RWPE2 (cell line): ENCODE measurements at places on chromosomes 13 and 19.
A peak's percentile ranks its signal among the peaks of the same experiment; 100 is the strongest.

- no peaks in the 10 kb centered on the region for H3K36me3 ChIP-seq
- H3K4me1 ChIP-seq = no peaks in the 10 kb centered on the region
- no peak overlapping the region for H3K27ac ChIP-seq
- H3K27me3 ChIP-seq = no peaks in the 10 kb centered on the region
Measured at GRCh38 chr19:31271306-31271911, 77.8 kb downstream of the TSHZ3 start.

- no peak overlapping the region for H3K4me3 ChIP-seq
- no peak overlapping the region for H3K27ac ChIP-seq
- H3K36me3 ChIP-seq = no peaks in the 10 kb centered on the region
- no peak for DNase-seq
- H3K4me1 ChIP-seq = no peaks in the 10 kb centered on the region
- no peaks in the 10 kb centered on the region for H3K27me3 ChIP-seq
Measured at GRCh38 chr13:50629966-50630365, 213.5 kb downstream of the DLEU7 start.

DNA sequence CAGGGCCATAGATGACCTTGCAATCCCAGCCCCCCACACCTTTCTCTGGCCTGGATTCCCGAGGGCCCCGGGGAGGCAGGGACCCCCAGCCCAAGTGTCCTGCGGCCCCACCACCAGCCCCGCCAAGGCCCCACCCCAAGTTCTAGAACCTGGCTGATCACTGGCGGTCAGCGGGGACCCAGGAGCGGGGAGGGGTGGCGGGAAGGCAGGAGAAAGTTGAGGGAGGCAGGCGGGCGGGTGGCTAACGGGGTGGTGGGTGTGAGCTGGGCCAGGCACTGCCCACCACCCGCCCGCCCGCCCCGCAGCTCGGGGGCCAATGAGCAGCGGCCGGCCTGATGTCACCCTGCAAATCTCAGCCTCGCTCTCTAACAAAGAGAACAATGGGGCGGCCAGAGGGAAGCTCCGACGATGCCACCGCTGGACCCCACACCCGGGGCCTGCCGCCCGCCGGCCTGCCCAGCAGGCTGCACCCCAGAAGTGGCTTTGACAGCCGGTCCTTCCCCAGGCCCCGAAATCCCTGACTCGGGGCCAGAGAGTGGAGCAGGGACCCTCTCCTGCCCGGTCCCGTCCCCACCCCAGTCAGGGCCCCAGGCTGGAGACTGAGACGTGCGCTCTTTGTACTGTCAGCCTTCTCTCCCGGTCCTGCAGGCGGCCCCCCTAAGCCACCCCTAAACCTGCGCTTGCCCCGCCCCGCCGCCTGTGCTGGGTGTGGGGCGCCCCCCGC, 1.6 kb downstream of the MEX3D start:
- peak overlapping the region; percentile 57 for H3K27ac ChIP-seq
- peak overlapping the region; percentile 97 for H3K4me3 ChIP-seq
- no peak for DNase-seq
- no peaks in the 10 kb centered on the region for H3K4me1 ChIP-seq

DNA sequence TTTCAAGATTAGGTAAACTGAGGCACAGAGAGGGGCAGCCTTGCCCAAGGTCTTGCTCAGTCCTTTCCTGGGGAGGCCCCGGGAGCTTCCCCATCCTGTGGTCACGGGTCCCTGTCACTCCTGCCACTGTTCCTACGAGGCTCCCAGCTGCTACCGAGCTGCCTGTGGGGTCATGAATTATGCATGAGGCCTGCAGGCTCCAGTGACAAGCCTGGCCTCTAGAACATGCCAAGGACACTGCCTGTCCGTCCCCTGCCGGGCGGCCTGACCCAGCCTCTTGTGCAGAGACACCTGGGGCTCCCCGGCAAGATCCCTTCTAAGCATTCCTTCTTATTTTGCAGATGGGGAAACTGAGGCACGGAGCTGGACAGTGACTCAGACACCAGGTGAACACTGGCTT, 2.7 kb downstream of the FCHO1 start:
- no peaks in the 10 kb centered on the region for H3K27me3 ChIP-seq
- no peak overlapping the region for H3K4me3 ChIP-seq
- no peak for DNase-seq
- H3K36me3 ChIP-seq = no peaks in the 10 kb centered on the region

DNA sequence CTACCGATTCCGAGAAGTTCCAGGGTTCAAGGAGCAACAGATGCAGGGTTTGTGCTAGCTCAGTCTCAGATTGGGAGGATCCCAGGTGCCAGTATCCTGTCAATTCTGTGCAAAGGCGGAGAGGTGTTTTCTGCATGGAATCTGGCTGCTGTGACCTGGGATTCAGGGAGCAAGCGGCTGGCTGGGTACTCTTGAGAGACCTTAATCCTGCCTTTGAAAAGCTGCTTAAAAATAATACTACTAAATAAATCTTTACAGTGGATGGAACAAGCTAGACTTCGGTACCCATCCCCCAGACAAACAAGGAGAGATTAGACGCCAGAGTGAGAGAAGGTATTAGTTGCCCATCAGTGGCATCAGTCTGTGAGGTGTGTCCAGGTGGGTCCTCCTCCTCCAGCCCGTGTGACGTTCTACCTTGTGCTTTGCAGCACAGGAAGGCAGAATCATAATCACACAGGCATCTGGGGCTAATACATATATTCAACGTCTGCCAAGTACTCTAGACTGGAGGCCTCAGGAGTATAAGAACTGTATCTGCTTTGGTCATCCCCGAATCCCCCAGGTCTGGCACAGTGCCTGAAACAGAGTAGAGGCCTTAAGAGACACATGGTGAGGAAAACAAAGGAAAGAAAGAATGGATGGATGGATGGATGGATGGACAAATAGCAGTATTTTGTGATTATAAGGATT, 230.6 kb downstream of the ZNF536 start:
- no peak overlapping the region for H3K4me3 ChIP-seq
- no peak overlapping the region for H3K27ac ChIP-seq
- DNase-seq = no peak
- no peaks in the 10 kb centered on the region for H3K4me1 ChIP-seq
- no peaks in the 10 kb centered on the region for H3K27me3 ChIP-seq

DNA sequence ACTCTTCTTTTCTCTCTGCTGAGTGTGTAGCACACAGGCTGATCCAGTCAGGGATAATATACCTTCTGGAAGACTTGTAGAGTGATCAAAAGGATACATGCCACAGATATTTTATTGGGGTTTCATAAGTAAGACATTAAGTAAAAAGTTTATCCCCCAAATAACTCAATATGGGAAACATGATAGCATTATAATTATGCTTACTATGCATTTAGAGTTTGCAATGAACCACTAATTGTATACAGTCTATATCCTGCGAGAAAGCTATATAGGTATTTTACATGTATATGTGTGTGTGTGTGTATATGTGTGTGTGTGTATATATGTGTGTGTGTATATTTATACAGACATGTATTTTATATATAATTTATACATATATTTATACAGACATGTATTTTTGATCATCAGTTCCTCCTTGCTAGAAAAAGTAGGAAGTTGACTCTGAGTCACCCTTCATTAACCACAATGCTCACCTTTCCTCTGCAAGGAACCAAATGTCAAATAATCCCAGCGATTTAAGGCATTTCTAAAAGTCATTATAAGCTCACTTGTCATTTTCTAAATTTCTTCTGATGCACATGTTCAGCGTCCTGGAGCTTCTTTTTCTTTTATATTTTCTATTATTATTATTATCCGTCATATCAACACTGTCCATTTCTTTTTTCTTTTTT, 312.5 kb upstream of the OBI1 start:
- DNase-seq = no peak
- H3K27me3 ChIP-seq = no peaks in the 10 kb centered on the region
- no peaks in the 10 kb centered on the region for H3K4me1 ChIP-seq
- H3K4me3 ChIP-seq = no peak overlapping the region

DNA sequence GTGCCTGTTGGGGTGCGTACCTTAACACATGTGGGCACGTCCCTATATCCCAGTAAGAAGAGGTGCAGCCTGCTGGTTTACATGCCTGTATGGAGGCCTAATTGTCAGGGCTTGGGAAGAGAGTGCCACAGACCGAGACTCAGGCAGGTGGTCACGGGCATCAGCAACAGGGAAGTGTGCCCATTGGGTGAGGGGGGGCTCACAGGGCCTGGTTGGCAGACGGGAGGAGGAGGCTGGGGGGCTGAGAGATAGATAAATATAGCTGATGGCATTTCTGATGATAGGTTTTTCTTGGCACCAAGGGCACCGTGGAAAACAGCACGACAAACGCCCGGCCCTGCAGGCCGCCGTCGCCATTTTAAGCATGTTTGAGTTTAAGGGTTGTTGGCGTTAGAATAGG, 37.6 kb downstream of the NFIX start:
- H3K4me1 ChIP-seq = peaks cover 53% of the 10 kb centered on the region
- peak overlapping the region; percentile 14 for H3K27ac ChIP-seq
- H3K36me3 ChIP-seq = peaks cover 7% of the 10 kb centered on the region
- DNase-seq = no peak
- H3K4me3 ChIP-seq = no peak overlapping the region

DNA sequence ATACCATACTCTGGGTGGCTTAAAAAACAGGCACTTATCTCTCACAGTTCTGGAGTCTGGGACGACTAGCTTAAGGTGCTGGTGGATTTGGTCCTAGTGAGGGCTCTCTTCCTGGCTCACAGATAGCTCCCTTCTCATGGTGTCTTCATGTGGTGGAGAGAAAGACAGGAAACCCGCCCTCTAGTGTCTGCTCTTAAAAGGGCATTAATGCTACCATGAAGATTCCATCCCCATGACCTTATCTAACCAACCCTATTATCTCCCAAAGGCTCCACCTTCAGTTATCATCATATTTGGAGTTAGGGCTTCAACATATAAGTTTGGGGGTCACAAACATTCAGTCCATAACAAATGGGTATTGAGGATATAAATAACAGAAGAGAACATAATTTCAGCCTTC, 139.4 kb downstream of the HS6ST3 start:
- no peak for DNase-seq
- no peak overlapping the region for H3K4me3 ChIP-seq
- no peaks in the 10 kb centered on the region for H3K36me3 ChIP-seq
- no peaks in the 10 kb centered on the region for H3K27me3 ChIP-seq

- H3K36me3 ChIP-seq = no peaks in the 10 kb centered on the region
- no peak for DNase-seq
- no peaks in the 10 kb centered on the region for H3K27me3 ChIP-seq
- no peak overlapping the region for H3K27ac ChIP-seq
- H3K4me1 ChIP-seq = no peaks in the 10 kb centered on the region
Measured at GRCh38 chr19:58330458-58330857, 3.7 kb downstream of the ZSCAN22 start.

DNA sequence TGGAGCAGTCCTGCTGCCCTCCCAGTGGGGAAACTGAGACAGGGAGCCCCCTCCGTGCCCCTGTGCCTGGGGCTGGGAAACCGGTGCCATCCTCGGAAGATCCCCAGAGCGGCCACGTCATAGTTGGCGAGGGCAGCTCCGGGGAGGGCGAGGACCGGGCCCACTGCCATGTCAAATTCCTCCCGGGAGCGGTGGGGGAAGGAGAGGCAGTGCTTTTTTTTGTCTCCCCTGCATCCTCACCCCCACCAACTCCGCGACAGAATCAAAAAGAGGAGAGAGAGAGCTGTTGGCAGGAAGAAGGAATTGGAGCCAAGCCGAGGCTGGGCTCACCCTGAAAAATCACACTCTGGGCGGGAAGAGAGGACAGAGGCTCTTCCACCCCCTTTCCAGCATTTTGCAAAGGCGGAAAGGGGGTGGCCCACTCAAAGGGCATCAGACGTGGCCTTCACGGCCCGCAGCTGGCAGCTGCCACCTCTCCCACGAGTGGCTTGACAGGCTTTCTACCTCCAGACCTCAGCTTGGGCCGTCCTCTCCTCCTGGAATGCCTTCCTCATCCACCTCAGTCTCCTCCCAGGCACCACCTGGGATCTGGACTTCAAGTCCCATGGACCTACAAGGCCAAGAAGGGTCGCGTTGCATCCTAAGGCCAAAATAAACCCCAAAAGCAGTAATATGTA, 19.6 kb upstream of the NFIC start:
- DNase-seq = no peak
- H3K27ac ChIP-seq = peak overlapping the region; percentile 25
- H3K4me3 ChIP-seq = no peak overlapping the region
- H3K4me1 ChIP-seq = peaks cover 7% of the 10 kb centered on the region

GRCh38 chr13:98176777-98177608, at the start of gene RNF113B:
Gene RNF113B (minus strand): TSS chr13:98177269. CDS start chr13:98177236, 33 bp downstream.
- H3K27me3 ChIP-seq = no peaks in the 10 kb centered on the region
- DNase-seq = no peak
- H3K4me1 ChIP-seq = peaks cover 32% of the 10 kb centered on the region
- H3K27ac ChIP-seq = no peak within 1 kb of the TSS
- no peaks in the 10 kb centered on the region; the same call in 1 of the 2 replicates for H3K36me3 ChIP-seq

GRCh38 chr13:77196052-77196618, 130.8 kb downstream of the MYCBP2 start:
- no peak overlapping the region for H3K27ac ChIP-seq
- no peaks in the 10 kb centered on the region for H3K4me1 ChIP-seq

GRCh38 chr19:4102339-4103079, 21.4 kb downstream of the MAP2K2 start:
- H3K27ac ChIP-seq = no peak overlapping the region
- no peaks in the 10 kb centered on the region for H3K4me1 ChIP-seq
- H3K27me3 ChIP-seq = no peaks in the 10 kb centered on the region

- no peaks in the 10 kb centered on the region for H3K27me3 ChIP-seq
- no peak overlapping the region for H3K27ac ChIP-seq
- peaks cover 10% of the 10 kb centered on the region; the same call in 1 of the 2 replicates for H3K36me3 ChIP-seq
- H3K4me1 ChIP-seq = no peaks in the 10 kb centered on the region
- H3K4me3 ChIP-seq = no peak overlapping the region
Measured at GRCh38 chr19:39182174-39182505, 14.6 kb upstream of the NCCRP1 start.

GRCh38 chr13:36778083-36778671, 40.8 kb upstream of the RFXAP start:
- no peak overlapping the region for H3K27ac ChIP-seq
- no peak for DNase-seq
- H3K36me3 ChIP-seq = no peaks in the 10 kb centered on the region
- H3K4me1 ChIP-seq = no peaks in the 10 kb centered on the region
- no peak overlapping the region for H3K4me3 ChIP-seq

- no peaks in the 10 kb centered on the region for H3K36me3 ChIP-seq
- H3K4me3 ChIP-seq = no peak overlapping the region
- no peak for DNase-seq
- H3K27me3 ChIP-seq = no peaks in the 10 kb centered on the region
- H3K27ac ChIP-seq = no peak overlapping the region
Measured at GRCh38 chr13:76687467-76687866, 198.7 kb downstream of the KCTD12 start.

DNA sequence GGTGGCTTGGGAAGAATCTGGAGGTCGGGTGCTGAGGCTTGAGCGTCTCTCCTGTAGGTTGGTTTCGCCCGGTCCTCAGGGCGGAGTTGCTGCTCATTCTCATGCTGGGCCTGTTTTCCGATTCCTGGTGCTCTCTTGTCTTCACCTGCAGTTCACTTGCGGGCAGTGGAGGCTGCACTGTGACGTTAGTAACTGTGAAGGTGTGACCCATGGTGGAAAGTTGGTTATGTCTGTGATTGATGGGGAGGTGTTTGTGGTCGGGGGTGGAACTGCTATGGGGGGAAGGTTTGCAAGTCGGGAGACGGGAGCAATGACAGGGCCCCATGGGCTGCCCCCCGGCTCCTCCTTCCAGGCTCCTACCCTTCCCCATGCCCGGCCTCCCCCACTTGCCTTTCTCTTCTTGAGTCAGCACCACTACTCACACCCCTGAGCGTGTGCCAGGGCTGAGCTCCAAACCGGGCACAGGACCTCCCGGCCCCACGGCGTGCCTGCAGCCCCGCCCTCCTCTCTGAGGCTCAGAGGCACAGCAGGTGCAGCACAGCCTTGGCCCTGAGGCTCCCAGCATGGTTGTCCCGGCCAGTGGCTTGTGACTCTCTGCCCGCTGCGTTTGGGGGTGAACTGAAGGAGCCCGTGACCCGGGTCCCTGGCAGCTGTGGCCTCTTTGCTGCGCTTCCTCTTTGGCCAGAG, 79.1 kb downstream of the ATP11A start:
- H3K27ac ChIP-seq = no peak overlapping the region
- H3K4me3 ChIP-seq = no peak overlapping the region
- H3K4me1 ChIP-seq = no peaks in the 10 kb centered on the region
- no peaks in the 10 kb centered on the region for H3K36me3 ChIP-seq
